GM06990 (cell line): ENCODE measurements at places on chromosomes 4 and X.

DNA sequence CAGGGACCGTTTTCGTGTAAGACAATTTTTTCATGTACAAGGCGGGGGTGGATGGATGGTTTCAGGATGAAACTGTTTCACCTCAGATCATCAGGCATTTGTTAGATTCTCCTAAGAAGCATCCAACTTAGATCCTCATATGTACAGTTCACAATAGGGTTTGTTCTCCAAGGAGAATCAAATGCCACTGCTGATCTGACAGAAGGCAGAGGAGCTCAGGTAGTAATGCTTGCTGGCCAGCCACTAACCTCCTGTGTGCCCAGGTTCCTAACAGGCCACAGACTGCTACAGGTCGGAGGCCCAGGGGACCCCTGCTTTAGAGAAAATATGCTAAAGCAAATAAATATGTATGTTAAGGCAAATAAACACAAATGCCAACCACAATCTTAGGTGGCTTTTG is 61.3 kb downstream of the PPP3CA start:
- no peak for DNase-seq

- no peak for DNase-seq
These were observed 176.2 kb upstream of the PRPS2 start for GRCh38 chrX:12615061-12615460.

DNA sequence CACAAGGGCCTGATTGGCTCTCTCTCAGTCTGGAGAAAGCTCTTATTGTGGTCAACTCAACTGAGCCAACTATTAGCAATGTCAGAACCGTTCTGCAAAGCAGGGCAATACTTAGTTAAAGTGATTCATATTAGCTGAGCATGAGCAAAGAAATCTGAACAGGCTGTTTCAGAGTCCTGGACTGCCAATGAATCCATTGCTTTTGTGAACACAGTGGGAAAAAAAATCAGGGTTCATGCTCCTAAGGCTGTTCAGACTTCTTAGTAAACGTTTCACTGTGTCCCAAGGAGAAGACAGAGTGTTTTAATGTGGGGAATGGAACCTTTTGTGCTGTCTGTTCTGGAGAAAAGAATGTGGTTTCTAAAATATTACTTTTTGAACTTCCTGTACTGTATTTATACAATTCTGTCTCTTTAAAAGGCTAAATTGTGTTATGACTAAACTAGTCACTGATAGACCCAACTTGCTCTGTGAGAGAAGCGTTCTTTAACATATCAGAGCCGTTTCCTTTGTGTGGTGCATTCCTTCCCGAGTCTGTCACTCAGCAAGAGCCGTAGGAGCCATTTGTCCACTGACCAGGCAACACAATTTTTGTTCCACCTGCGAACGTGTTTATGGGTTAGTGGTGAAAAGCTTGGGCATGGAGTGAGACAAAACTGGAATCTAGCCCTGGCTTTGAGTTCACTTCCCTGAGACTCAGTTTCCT is 366.1 kb downstream of the FBXO8 start:
- no peak for DNase-seq

- DNase-seq, result no peak
These were observed 98.0 kb upstream of the STIM2 start for GRCh38 chr4:26762650-26763049.

DNA sequence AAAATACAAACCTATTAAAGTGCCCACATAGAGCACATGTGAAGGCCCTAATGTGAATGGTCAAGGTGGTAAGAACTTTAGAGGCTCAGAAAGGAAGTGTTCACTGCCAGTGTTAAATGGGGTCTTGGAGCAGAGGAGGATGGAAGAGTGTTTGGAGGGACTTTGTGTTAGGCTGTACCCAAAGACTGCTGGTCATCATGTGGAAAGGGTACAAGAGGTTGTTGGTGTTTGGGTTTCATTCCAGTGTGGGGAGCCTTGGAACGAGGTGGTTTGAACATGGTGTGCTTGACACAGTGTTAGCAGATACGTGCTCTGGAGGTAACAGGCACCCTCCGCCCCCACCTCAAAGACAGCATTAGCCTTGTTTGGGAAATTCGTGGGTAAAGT is 73.1 kb downstream of the RAPGEF2 start:
- DNase-seq, result no peak

GRCh38 chr4:109410776-109411175 is 22.8 kb upstream of the SEC24B start:
- DNase-seq, result no peak

DNA sequence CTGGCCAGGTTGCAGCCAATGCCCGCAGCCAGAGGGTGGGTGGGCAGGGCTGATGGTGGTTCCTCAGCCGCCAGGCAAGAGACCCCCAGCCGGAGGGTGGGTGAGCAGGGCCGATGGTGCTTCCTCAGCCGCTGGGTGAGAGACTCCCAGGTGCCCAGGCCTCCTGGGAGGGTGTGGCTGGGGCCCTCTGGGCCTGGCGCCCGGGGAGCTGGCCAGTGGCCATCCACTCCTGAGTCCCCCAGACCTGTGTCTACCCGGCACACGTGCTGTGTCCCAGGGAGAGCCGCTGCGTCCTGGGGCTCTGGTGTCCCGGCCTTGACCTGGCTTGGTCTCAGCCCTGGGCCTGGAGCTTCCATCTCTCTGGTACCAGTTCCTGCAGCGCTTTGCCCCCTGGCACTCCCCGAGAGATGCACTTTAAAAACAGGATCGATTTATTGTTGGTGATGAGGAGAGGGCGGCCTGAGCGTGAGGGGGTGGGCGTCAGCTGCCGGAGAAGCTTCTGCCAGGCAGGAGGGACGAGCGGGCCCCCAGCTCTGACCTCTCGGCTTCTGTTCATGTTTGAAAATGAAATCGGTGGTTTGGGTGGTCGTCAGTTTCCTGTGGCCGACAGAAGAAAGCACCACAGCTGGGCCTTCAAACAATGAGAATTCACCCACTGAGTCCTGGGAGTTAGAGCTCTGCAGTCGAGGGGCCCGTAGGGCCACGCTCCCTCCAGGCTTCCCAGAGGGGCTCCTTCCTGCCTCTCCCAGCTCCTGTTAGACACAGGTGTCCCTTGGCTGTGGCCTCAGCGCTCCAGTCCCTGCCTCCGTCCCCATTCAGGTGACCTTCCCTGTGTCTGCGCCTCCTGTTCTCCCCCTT is 6.5 kb downstream of the DOK7 start:
- DNase-seq, result no peak

- DNase-seq, result no peak
These were observed 19.9 kb downstream of the HNRNPH2 start for GRCh38 chrX:101427954-101428353.

GRCh38 chr4:64584981-64585557 is 175.8 kb upstream of the TECRL start:
- DNase-seq, result no peak

DNA sequence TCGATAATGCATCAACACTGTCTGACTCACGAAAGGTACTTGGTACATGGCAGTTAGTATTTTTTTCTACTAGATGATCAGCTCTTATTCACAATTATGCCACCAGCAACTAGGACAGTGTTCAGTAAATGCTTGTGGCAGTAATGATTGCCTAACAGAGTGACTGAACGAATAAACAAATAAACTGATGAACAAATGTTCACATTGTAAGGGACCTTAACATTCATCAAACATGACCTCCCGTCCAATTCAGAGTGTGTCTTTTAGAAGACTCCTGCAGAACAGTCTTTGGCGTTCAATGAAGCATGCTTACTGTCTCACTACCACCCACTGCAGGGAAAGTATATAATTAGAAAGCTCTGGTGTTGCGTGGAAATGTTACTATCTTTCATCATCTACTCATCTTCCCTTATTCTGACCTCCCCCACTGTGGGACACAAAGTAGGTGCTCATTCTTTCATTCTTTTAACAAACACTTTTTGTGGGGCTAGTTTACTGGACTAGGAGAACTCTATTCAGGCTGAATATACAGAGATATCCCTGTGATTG is 319.3 kb downstream of the RAB28 start:
- no peak for DNase-seq

- no peak for DNase-seq
These were observed 11.5 kb downstream of the HNRNPH2 start for GRCh38 chrX:101419489-101419888.

- no peak for DNase-seq
These were observed 33.7 kb upstream of the ADAMTS3 start for GRCh38 chr4:72602396-72603376.

DNA sequence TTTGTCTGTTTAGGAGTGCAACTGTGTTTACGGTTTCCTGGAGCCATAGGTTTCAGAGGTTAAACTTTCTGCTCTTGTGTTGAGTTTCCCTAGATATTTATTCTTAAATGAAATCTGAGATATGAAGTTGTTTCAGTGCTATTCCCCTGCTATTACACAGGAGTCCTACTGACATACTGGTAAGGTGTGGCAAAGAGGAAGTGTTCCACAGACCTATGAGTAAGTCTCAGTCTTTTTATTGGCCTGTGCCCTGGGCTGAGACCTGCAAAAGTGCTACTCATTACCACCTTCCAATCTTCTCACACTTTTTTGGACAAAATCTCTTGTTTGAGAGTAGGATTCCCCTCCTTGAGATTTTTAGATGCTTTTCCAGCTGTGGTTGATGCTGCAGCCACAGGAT is 35.6 kb upstream of the MAGEA8 start:
- DNase-seq, result no peak

GRCh38 chr4:72169861-72170260 is 138.1 kb downstream of the NPFFR2 start:
- no peak for DNase-seq

- DNase-seq, result no peak
These were observed 33.3 kb upstream of the TMEM184C start for GRCh38 chr4:147583876-147584275.

DNA sequence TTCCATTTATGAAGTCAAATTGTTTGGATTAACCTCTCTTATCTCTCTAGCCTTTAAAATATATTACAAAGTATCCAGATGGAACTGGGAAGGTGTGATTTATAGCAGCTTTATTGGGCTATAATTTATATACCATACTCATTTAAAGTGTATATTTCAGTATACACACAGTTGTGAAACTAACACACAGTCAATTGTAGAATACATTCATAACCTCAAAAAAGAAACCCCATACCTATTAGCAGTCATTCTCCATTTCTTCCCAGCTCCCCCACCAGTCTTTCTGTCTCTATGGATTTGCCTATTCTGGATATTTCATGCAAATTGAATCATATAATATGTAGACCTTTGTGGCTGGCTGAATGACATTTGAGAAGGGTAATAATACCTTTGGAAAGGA is 7.6 kb upstream of the NAP1L5 start:
- no peak for DNase-seq

DNA sequence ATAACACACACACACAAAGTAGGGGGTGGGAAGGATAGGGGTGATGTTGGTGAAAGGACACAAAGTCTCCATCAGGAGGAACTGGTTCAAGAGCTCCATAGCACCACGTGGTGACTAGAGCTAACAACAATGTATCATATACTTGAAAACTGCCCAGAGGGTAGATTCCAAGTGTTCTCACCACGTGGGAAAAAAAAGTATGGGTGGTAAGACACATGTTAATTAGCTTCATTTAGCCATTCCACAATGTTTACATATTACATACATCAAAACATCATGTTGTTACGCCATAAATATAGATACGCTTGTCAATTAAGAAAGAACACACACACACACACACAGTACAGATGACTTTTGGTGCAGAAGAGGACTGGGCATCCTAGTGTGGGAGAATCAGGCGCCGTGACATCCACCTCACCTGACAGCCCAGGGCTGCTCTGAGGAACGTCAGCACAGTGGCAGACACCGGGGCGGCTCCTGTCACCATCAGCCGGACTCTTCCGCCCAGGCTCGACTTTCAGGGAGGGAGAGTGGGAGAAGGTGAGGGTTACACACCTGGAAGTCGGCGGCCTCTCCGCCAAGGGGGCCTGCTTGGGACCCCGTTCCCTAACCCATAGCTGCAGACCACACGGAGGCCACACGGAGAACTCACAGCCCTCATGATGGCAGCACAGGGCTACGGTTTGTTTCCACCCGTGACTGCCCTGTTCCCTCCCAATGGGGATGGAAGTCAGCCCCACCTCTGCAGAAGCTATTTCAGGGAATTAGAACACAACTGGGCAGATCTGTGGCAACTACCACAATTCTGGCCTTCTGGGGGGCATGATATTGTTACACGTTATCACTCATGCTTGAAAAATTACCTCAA is 31.8 kb upstream of the CENPU start:
- no peak for DNase-seq
